G401 (cell line): ENCODE measurements at places on chromosomes 16 and 17. TPM values are rescaled to one million over a fixed set of nuclear protein-coding genes. Genes with fewer than 3 reads are reported as not detected.

Gene PYCARD
- total RNA-seq = 17.2 and 27.2 TPM in 2 replicates

- DNase-seq = peak; percentile 54
Observed at GRCh38 chr17:19727501-19728078, 11.2 kb upstream of the SLC47A2 start.

Gene SEC14L5
- 0.10 and 0.86 TPM in 2 replicates for total RNA-seq

DNA sequence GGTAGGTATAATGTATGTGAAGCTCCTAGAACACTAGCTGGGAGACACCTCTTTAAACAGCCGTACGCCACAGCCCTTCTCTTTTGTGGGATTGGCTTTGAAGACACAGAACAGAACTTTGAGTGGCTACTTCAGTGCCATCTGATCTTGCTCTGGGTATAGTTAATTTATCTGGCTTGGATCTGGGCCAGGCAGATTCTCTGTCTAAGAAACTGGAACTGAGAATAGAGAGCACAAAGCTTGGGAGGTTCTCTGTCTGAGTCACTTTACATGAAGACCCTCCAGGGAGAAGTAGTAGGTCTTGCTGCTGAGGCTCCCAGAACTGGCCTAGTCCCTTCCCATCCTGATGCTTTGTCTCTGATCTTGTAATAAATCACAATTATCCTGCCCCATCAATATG, 721.0 kb upstream of the KIF2B start:
- DNase-seq = no peak

DNA sequence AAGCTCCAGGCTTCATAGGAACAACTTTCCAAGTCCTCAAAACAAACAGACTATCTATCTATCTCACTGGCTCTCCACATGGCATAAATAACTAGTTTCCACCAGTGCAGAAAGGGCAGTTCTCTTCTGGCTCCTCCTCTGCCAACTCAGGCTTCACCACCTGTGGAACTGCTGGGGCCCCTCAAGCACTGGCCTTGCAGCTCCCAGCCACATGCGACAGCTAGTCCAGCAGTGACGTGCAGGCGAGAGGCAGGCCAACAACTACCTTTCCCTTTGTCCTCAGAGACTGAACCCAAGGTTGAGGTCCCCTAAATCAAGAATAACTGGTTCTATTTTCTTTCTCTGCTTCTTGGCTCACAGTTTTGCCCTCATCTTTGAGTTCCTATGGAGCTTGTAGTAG, 137.6 kb downstream of the AATF start:
- no peak for DNase-seq

DNA sequence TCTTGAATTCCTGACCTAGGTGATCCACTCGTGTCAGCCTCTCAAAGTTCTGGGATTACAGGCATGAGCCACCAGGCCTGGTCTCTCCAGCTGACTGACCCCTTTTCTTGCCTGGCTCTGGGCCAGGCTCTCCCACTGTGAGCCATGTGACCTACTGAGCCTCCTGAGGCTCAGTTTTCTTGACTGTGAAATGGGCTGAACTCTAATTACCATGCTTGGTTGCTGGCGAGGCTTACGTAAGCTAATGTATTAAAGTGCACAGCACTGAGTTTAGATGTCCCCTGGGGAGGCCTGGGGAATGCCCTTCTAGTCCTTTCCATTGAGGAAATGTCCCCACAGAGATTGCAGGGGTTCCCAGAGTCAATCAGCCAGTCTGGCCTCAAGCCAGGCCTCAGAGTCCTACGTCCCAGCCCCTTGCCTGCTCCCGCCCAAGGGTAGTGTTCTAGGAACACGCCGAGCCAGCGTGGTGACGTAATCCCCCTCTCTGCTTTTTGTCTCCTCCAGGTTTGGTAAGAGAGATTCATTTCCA, 45.8 kb upstream of the LGALS9 start:
- no peak for DNase-seq

GRCh38 chr16:324451-325334, 27.8 kb downstream of the AXIN1 start:
- DNase-seq = no peak

GRCh38 chr17:50050431-50051032, 5.4 kb upstream of the ITGA3 start:
- DNase-seq = no peak

- no peak for DNase-seq
Observed at GRCh38 chr17:5832886-5833285, 237.3 kb upstream of the WSCD1 start.

GRCh38 chr16:73025856-73026210, 22.1 kb downstream of the ZFHX3 start:
- no peak for DNase-seq

Gene GAS2L2
- not detected in 2 replicates for total RNA-seq
